ENCODE measurements at places on chromosomes 11 and 22.

DNA sequence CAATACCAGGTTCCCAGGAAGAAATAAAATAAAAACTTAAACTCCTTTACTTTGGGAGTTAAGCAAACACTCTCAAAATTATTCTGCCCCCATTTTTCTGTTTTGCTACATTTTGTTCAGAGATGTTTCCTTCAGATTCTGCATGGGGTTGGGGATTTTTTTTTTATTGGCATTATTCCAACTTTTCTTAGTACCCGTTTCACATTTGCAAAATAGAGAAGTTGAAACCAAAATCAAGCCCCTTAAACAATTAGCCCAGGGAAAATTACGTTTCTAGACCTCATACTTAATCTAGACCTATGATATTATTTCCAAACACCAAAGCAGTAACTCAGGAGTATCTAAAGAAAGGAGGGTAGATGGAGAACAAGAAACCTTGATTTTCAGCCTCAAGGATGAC is 20.6 kb upstream of the MS4A7 start:
- no peak for DNase-seq

DNA sequence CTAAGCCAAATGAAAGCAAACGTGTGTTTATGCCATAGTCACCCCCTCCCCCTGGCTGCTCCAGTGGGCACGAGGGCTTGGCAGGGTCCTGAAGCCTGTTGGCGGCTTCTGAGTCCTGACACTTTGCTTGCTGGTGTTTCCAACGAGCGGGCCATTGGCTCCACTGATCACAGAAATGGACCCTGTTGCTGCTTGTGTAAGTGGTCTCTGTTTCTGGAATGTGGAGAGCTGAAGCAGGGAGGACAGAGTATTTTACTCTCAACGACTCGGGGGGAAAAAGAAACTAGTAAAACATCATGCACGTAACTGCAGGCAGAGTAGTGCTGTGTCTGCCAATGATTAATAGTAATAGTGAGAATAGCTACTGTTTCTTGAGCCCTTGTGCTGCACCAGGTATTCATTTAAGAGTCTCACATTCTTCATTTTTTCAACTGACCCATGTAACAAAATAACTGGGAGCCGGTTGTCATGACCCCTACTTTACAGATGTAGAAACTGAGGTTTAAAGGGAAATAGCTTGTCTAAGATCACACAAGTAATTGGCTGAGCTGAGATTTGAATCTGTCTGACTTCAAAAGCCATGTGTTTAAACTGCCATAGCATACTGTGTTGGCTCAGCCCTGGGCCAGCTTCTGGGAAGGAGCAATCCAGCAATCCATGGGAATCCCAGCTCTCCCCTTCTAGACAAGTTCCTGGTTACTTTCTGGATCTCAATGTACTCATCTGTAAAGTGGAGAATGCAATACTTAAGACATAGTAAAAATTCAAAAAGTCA is 526.7 kb downstream of the INSC start:
- DNase-seq, result no peak

DNA sequence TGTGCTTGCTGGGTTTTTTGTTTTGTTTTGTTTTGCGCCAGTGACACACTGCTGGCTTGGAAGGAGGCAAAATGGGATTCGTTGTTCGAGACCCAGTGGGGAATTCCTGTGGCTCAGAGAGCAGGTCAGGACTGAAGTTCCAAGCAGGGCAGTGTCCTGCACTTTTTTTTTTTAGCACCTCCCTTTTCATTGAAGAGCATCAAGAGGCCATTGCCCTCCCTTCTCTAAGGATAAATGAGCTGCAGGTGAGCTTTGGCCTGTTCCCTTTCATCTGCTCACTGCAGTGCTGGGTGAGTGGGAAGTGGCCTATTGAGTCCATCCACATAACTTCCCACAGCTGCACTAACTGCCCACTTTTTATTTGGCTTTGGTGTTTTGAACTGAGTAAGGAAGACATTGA is 87.8 kb downstream of the ARHGAP42 start:
- no peak for DNase-seq

- DNase-seq, result no peak
Measured at GRCh38 chr11:31884080-31884479, 73.0 kb upstream of the PAX6 start.

DNA sequence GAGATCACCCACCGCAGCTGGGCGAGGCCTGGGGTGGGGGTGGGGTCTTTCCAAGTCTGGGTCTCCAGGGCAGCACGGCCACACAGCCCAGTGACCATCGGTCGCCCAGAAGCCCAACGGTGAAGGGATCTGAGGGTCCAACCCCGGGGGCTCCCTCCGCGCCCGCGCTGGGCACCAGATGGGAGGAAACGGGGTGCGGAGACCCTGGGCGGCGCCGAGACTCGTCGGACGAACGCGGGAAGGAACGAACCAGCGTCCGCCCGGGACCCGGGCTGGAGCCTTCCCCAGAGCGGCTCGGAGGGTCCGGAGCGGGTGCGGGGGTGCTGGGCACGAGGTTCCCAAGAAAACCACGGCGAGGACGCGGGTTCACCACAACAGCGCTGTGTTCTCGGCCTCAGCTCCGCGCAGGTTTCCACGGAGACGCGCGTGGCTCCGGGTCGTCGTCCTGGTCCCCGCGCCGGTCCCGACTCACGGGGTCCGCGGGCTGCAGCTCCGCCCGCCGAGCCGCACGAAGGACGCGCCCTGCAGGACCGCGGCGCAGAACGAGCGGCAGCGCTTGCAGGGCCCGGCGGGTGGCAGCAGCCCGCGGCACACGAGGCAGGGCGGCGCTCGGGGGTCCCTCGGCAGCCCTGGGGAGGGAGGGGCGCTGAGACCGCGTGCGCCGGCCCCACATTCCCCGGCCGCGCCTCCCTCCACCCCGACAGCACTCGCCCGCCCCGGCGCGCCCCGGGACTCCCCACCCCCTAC is 2.3 kb upstream of the IL17REL start:
- DNase-seq, result peak; percentile 61

DNA sequence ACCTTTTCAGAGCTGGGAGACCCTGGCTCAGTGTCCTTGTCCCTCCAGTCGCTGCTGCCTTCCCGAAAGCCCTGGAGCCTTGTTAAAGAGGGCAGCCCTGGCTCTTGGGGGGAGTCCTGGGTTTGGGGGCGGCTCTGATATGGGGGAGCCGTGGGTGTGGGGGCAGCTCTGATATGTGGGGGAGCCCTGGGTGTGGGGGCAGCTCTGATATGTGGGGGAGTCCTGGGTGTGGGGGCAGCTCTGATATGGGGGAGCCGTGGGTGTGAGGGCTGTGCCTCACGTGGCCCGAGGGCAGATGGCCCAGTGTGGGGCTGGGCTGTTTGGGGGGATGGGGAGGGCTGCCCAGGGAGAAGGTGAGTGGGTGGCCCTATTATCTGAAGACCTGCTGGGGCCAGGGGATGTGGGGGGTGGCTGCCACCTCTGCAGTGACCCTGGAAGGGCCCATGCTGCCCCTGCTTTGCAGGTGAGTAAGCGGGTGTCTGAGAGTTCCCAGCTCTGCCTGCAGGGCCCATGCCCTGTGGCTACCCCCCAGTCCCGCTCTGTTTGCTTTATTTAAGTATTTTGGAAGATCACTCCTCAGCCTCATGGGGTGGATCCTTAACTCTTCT is 30.9 kb upstream of the GRAMD4 start:
- DNase-seq, result no peak

- no peak for DNase-seq
Measured at GRCh38 chr11:59097113-59097708, 9.8 kb upstream of the FAM111B start.

- no peak for DNase-seq
Measured at GRCh38 chr22:48957987-48958321, 869.7 kb downstream of the BRD1 start.

DNA sequence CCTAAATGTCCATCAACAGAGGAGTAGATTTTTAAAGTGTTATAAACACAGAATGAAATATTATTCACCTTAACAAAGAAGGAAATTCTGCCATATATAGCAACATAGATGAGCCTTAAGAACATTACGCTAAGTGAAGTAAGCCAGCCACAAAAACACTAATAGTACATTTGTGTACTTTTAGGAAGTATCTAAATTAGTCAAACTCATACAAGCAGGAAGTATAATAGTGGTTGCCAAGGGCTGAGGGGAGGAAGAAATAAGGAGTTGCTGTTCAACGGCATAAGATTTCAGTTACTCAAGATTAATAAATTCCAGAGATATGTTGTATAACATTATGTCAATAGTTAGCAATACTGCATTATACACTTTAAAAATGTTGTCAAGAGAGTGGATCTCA is 181.7 kb upstream of the ZC3H12C start:
- DNase-seq, result no peak

DNA sequence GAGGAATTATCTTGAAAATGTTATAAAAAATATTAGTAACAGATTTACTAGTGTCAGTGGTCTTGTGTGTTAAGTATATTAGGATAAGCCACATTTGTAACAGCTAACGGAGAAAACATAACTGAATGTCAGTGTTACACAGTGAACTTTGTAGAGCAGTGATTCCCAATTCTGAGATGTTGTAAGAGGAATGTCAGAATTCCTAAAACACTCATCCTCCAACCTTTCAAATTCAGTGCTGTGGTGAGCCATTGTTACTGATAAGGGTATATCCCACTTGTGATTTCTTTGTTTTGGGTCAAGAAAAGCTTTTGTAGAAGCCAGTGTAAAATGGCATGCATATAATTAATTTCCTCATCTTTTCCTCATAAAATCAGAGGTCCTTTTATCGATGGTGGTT is 61.9 kb downstream of the ARHGEF12 start:
- DNase-seq, result no peak

GRCh38 chr11:33044285-33044756 is 4.9 kb downstream of the TCP11L1 start:
- DNase-seq, result no peak
